Fibroblast of gingiva (primary cell): ENCODE measurements at places on chromosomes 7 and 10.
A peak's percentile ranks its signal among the peaks of the same experiment; 100 is the strongest.

- DNase-seq = no peak
Observed at GRCh38 chr7:77710861-77711260, 14.6 kb downstream of the RSBN1L start.

DNA sequence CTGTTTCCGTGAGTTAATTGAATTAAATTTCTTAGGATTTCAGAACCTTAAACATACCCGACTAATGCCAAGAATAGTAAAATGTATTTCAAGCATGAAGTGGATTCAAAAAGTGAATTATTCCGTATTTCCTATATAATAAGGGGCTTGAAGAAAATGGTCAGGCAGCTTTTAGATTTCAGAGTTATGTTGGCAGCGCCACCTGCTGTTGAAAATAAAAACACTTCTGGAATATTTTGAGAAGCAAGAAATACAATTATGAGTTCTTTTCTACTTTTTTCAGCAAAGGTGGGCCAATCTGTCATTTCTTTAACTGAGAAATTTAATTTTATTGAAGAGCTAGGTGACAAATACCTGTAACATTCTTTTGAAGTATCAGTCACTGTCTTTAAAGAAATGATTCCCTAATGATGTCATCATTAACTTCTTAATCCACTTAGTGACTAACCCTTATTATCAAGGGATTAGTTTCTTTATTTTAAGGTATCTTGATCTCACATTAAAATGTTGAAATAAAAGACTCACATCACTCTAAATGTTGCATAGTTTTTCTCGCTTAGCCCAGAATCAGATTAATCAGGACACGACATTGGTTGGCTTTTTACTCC lies 36.6 kb upstream of the AGR3 start:
- DNase-seq = peak; percentile 21

- no peak for DNase-seq
Observed at GRCh38 chr10:12181065-12181775, 14.5 kb downstream of the NUDT5 start.

DNA sequence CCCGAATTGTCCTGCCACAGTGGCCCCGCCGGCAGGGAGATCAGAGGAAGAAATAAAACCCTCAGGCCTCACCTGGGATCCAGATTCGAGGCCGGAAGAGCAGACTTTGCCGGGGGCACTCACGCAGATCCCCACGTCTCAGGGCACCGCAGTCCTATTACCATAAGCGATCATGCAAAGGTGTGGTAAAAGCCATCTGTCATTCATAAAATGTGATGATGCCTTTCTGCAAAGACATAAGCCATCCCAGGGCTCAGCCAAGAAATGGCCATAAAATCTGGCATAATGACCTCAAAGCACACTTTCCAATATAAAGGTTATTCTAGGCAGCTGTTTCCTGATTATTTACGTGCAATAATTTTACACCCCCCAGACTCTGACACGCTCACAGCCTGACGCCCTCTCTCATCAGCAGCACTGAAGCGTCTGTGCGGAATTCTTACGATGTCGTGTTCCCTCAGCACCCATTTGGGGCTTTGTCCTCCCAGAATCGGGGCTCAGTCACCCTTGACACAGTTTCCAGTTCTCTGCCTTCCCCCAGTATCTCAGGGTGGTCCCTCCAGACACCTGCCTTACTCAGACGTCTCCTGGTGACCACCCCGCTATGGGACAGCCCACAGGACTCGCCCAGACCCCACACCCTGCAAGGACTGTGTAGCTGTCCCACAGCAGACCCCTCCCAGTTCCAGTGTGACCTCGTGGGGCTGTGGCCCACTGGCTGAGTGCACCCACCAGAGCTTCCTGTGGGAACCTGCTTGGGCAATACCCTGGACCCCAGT lies 74.3 kb upstream of the FAM20C start:
- DNase-seq = no peak

GRCh38 chr7:114084472-114085312 lies 165.9 kb upstream of the PPP1R3A start:
- DNase-seq = peak; percentile 40

- DNase-seq = no peak
Observed at GRCh38 chr10:22992621-22993020, 64.8 kb downstream of the ARMC3 start.

DNA sequence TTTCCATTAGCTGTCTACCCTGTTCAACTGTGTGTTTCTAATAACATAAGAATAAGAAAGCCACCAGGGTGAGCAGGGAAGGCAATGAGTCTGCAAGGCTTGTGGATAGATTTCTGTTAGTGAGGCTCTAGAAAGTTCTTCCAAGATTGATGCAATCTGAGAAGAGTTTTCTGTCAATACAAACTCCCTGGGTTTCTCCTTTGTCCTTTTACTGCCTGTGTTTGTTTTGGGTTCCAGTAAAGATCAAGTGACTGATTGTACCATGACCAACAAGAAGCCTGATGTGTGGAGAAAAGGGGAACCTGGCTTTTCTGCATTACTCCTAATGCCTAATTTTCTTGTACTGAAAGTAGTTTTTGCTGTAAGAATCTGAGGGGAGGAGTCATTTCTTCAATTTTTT lies 139.9 kb downstream of the CFTR start:
- no peak for DNase-seq

DNA sequence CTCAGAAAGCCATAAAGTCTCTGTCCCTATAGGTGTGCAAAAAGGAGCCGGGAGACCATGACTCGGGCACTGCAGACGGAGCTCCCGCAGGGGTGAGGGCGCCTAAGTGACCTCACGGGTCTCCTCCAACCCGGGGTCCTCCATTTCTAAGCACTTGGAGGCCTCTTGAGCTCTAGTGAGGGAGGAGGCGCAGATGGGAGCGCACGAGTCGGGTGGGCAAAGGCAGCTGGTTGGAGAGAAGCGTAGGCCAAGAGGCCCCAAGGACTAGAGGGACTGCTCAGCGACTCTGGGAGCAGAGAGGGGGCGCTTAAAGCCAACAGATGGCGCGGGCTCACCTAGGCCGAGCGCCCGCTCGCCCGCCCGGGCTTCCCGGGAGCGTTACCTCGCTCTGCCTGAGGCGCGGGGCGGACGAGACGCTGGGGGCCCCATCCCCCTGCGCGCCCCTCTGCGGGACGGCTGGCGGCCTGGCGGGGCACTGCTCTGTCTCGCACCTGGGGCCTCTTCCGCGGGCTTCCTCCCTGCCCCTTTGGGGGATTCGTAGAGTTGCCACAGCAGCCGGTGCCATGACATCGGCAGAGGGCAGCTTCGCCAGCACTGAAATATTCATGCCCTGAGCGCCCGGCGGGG lies 523 bp upstream of the CDH23 start:
- no peak for DNase-seq

DNA sequence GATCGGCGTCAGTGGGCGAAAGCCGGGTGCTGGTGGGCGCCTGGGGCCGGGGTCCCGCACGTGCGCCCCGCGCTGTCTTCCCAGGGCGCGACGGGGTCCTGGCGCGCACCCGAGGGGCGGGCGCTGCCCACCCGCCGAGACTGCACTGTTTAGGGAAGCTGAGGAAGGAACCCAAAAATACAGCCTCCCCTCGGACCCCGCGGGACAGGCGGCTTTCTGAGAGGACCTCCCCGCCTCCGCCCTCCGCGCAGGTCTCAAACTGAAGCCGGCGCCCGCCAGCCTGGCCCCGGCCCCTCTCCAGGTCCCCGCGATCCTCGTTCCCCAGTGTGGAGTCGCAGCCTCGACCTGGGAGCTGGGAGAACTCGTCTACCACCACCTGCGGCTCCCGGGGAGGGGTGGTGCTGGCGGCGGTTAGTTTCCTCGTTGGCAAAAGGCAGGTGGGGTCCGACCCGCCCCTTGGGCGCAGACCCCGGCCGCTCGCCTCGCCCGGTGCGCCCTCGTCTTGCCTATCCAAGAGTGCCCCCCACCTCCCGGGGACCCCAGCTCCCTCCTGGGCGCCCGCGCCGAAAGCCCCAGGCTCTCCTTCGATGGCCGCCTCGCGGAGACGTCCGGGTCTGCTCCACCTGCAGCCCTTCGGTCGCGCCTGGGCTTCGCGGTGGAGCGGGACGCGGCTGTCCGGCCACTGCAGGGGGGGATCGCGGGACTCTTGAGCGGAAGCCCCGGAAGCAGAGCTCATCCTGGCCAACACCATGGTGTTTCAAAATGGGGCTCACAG lies 1.1 kb downstream of the EGFR start:
- no peak for DNase-seq

- DNase-seq = no peak
Observed at GRCh38 chr7:23350466-23350865, 51.3 kb downstream of the MALSU1 start.

- no peak for DNase-seq
Observed at GRCh38 chr10:72659694-72660093, 32.2 kb upstream of the MCU start.

- no peak for DNase-seq
Observed at GRCh38 chr7:9822458-9823290, 1151.0 kb upstream of the PHF14 start.

GRCh38 chr10:99008054-99008453 lies 227.6 kb downstream of the HPSE2 start:
- DNase-seq = no peak
